ENCODE measurements at places on chromosomes 11 and 22. TPM values are rescaled to one million over a fixed set of nuclear protein-coding genes. Genes with fewer than 3 reads are reported as not detected.
A peak's percentile ranks its signal among the peaks of the same experiment; 100 is the strongest.

The LMO2 gene
- total RNA-seq = 19.4 TPM

DNA sequence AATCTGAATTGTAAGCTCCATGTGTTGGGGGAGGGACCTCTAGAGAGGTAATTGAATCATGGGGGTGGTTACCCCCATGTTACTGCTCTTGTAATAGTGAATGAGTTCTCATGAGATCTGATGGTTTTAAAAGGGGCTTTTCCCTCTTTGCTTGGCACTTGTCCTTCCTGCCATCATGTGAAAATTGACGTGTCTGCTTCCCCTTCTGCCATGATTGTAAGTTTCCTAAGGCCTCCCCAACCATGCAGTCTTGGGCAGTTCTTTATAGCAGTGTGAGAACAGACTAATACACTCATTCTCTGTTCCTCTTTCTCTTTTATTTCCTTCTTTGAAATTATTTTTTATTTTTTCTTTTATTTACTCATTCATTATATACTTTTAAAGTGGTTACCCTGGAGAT lies 239.4 kb downstream of the CSNK2A3 start:
- DNase-seq = no peak

The ST14 gene
- 9.5 TPM for total RNA-seq

GRCh38 chr11:105754716-105755115 lies 144.8 kb downstream of the GRIA4 start:
- DNase-seq = no peak

GRCh38 chr22:50452649-50453048 lies 22.2 kb downstream of the SBF1 start:
- no peak for DNase-seq

DNA sequence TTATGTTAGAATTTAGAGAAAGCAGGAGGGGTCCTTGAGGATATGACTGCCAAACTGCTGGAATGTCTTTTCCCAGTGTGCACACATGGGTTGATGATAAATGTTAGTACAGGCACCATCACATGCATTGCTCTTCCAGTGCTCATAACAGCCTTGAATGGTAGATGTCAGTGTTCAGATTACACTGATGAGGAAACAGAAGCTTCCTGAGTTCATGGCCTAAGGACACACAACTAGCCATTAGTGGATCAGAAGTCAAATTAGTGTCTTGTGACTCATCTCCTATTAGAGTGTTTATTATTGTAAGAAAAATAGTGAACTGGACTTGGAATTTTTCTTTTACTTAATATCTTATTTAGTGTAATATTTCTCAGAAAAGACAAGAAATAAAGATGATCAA lies 241.5 kb downstream of the DDX10 start:
- no peak for DNase-seq

GRCh38 chr22:41092847-41093411 lies 537 bp downstream of the EP300 start:
- peak; percentile 31 for DNase-seq

The MRGPRF gene
- total RNA-seq = 6.3 TPM

- DNase-seq = no peak
These were observed 68.7 kb upstream of the NECTIN1 start for GRCh38 chr11:119797736-119798135.

GRCh38 chr11:102882389-102883024 lies 7.7 kb upstream of the MMP12 start:
- DNase-seq = no peak

GRCh38 chr11:86990515-86990914 lies 35.3 kb upstream of the FZD4 start:
- no peak for DNase-seq

DNA sequence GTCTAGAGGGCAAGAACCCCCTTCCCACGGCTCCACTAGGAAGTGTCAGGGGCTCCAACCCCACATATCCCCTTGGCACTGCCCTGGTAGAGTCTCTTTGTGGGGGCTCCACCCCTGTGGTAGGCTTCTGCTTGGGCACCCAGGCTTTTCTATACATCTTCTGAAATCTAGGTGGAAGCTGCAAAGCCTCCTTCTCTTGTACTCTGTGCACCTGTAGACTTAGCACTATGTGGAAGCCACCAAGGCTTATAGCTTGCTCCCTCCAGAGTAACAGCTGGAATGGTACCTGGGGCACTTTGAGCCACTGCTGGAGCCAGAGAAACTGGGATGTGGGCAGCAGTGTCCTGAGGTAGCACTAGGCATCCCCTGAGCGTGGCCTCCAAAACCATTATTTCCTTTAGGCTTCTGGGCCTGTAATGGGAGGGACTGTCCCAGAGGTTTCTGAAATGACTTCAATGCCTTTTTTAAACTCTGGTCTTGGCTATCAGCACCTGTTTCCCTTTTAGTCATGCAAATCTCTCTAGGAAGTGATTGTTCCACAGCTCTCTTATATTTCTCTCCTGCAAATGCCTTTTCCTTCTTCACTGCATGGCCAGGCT lies 68.4 kb downstream of the TRAF6 start:
- DNase-seq = no peak

GRCh38 chr11:128713595-128713994 lies 19.7 kb downstream of the FLI1 start:
- no peak for DNase-seq

GRCh38 chr11:112771851-112772250 lies 189.4 kb upstream of the NCAM1 start:
- DNase-seq = no peak

The SMIM38 gene
- total RNA-seq = not detected

The YAP1 gene
- 34.9 TPM for total RNA-seq

GRCh38 chr11:1077033-1077416 lies 2.4 kb downstream of the MUC2 start:
- DNase-seq = no peak

DNA sequence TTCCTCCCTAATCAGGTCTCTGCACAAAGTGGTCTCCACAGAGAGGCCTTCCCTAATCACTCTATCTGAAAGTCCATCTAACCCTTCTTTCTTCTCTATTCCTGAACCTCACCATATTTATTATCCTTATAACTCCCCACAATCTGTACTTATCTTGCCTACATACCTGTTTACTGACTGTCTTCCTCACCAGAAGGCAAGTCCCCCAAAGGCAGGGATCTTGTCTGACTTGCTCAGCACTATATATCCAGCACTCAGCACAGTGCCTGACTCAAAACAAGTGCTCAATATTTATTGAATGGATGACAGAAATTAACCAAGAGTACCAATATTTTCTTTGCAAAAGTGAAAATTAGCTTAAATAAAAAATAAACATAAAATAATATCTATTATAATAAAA lies 5.5 kb downstream of the DCUN1D5 start:
- no peak for DNase-seq

GRCh38 chr22:42912059-42912458 lies 55.0 kb upstream of the ARFGAP3 start:
- no peak for DNase-seq

The ADAMTS8 gene
- total RNA-seq = 0.32 TPM

- no peak for DNase-seq
These were observed 44.6 kb downstream of the MYH9 start for GRCh38 chr22:36343070-36343719.

The LIF gene
- 4.1 TPM for total RNA-seq

The HMOX1 gene
- total RNA-seq = 55.0 TPM

DNA sequence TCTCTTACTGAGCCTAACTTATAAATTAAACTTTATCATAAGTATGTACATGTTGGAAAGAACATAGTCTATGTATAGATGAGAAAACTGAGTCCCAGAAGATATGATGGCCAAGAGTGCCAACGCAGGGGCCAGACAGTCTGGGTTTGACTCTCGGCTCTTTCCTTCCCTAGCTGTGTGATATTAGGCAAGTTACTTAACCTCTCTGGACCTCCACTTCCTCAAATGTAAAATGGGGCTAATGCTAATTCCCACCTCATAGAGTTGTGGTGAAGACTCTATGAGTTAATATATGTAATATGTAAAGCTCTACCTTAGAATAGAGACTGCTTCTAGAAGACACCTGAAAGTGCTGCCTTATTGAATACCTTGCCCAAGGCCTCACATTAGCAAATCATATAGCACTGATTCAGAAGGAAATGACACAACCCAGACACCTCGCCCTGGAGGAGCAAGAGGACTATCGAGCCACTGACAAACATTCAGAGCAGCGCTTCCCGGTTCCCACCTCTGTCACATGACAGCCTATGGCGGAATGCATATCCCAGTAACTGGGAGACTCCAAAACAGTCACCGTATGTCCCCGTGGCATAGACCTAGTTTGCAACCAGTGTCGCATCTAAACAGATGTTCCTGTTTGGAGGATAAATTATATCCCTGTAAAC lies 11.3 kb upstream of the CCDC86 start:
- DNase-seq = no peak

- DNase-seq = no peak
These were observed 88.0 kb upstream of the DBX1 start for GRCh38 chr11:20248121-20248772.

GRCh38 chr11:71396548-71397123 lies 51.6 kb downstream of the DHCR7 start:
- DNase-seq = no peak

DNA sequence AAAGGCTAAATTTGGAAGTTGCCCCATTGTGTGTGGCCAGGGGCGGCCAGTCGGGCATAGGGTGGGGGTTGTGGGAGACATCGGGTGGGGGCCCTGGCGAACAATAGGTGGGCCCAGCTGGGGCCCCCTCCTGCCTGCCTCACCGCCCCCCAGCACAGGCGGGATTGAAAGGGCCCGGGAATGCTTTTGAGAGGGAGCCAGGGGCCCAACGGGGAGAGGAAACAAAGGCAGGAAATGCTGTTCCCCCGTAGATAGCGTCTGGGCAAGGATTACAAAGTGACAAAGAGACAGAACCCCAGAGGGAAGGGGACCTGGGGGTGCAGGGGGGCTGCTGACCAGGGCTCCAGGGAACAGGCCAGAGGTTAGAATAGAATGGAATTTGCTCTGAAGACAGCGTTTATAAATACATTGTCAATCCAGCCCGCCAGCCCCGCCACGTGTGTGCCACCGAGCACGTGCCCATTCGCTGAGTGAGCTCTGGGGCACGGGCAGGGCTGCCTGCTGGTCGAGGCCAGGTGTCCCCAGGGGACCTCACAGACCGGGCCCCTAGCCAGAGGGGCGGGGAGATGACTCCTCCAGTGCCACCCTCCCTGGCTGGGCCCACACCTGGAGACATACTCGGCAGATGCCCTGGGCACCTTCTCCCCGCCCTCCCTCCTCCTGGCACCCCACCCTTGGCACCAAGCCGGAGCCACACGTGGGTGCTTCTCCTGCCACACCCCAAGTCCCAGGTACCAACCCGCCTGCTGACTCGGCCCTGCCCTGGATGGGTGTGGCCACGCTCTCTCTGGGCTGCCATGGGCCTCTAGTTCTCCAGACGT lies 9.7 kb downstream of the PDGFB start:
- no peak for DNase-seq

- DNase-seq = no peak
These were observed 10.2 kb upstream of the FCHSD2 start for GRCh38 chr11:73152086-73152853.

DNA sequence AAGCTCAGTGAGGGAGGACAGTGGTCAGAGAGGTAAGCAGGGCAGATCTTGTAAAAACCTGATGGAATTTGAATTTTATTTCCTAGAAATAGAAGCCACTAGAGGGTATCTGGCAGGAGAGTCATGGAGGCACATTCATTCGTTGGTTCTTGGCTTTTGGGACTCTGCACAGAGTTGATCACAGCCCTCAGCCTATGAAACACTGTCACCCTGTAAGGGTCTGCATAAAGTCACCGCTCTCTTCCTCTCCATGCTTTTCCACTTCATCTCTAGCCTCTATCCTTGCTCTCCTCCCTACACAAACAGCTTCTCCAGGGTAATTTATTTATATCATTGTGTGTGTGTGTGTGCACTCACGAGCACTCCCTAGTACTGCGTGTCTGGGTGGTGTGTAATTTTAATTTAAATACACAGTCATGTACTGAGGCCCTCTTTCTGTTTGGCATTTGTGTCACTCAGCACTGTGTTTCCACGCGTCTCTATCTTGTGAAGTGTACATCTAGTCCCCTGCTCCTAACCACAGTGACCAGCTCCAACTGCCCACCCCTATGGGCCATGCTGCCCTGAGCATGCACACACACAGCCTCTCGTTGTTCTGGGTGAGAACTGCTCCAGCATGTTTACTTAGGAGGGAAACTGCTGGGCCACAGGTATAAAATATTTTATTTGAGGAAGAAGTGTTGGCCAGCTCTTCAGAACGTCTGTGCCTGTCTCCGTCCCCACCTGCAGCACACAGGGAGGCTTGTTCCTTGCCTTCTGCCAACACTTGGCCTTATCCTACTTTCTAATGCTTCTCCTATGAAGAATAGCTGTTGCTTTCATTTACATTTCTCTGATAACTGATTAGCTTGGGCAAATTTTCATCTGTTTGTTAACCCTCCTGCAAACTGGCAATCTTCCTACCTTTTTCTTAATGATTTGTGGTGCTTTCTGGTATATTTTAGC lies 4.5 kb downstream of the KCNQ1OT1 start:
- no peak for DNase-seq

DNA sequence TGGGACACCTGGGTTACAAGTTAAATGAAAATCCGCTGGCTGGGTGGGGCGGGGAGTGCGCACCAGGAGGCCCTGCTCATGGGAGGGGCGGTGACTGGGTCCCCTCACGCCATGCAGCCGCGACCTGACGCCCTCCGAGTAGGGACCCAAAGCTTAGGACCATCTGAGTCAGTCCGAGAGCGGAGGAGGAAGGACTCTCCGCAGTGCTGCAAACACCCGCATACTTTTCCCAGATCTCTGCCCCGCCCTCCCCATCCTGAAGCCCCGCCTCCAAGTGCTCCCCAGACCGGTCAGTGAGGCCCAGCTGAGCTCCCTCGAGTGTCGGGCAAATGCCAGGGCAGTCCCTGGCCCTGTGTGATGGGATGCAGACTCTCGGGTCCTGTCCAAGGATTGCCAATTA lies 6.6 kb upstream of the FLI1 start:
- DNase-seq = no peak

DNA sequence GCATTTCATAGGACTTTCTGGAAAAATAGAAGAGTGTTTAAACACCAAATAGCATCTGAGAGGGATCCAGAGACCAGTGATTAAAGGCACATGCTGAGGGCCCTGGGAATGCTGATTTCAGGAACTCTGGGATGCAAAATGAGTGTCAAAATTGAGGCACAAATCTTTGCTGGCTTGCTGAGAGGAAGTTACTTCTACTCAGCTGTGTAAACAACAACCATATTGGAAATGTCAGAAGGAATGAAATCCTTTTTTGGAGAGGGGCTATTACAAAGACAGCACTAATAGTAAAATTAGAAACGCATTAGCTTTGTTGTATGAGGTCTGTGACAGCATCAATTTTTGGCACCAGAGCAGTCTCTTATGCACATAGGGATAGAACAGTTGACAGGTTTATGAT lies 267.8 kb upstream of the RAG2 start:
- no peak for DNase-seq

Data from adrenal gland (tissue), 19 donors.